ENCODE measurements at places on chromosomes 16 and 17. TPM values are rescaled to one million over a fixed set of nuclear protein-coding genes. Genes with fewer than 3 reads are reported as not detected.
A peak's percentile ranks its signal among the peaks of the same experiment; 100 is the strongest.

DNA sequence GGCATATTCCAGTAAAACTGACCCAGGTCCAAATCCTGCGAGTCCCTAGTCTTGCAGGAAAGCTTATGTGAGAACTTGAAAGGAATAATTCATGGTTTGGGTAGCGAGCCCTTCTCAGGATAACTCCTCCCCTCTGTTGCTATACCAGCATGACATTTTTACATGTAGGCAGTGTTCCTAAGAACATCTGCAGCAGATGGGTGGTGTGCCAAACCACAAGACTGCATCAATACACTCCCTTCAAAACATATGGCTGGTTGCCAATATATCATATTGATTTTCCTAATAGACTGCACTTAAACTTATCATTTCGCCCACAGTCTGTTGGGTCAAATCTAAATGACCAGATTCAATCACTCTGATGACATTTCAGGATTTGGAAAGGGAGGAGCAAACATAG, 19.9 kb downstream of the PSME3IP1 start:
- DNase-seq: no peak
- H3K4me1 ChIP-seq: no peaks in the 10 kb centered on the region
- H3K36me3 ChIP-seq: peaks cover 73% of the 10 kb centered on the region
- H3K4me3 ChIP-seq: no peak overlapping the region
- H3K27ac ChIP-seq: no peak overlapping the region
- H3K27me3 ChIP-seq: no peaks in the 10 kb centered on the region

DNA sequence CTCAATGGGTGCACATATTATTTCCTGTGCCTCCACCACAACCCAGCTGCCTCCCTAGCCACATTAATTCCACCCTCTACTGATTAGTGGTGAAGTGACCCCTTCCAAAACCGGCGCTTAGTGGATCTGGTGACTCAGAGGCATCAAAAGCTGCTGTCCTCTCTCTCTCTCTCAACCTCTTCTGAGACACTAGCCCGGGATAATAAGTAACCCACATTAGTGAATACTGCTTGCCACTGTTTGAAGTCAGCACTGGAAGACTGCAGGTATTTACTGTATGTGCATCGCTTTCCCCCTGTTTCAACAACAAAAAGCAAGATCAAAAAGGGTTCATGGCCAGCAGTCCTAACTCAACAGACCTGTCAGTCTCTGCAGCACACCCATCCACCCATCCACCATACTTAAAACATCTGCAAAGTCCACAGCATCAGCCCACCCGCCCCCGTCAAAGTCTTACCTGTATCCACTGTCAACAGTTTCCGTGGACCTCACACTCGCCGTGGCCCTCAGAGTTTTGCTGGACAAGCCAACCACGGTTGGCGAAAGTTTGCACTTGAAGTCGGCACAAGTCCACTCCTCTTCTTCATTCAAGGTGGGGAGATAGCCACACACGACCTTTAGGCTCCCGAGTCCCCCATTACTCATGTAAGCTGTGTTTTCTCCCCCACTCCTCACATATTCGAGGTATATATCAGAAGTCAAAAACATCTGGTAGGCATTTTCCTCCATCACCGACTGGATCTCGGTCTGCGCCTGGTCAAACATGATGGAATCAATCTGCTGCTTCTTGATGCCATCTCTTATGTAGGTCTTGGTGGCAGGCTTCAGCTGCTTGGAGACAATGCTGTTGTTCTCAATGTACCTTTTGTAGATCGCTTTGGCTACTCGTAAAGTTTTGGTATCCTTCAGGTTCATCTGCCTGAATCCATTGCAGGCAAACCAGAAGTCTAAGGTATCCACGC, 3.8 kb downstream of the AXIN2 start:
- no peak overlapping the region for H3K4me3 ChIP-seq
- peaks cover 47% of the 10 kb centered on the region for H3K27me3 ChIP-seq
- DNase-seq: no peak

- peaks cover 20% of the 10 kb centered on the region for H3K4me1 ChIP-seq
- H3K36me3 ChIP-seq: peaks cover 52% of the 10 kb centered on the region
- peak overlapping the region; percentile 84 for H3K4me3 ChIP-seq
- no peak for DNase-seq
- peak overlapping the region; percentile 85 for H3K27ac ChIP-seq
- no peaks in the 10 kb centered on the region for H3K27me3 ChIP-seq
Measured at GRCh38 chr16:72092832-72093447, 480 bp downstream of the TXNL4B start.

- H3K36me3 ChIP-seq: no peaks in the 10 kb centered on the region
- no peak overlapping the region for H3K4me3 ChIP-seq
- H3K27me3 ChIP-seq: no peaks in the 10 kb centered on the region
- no peak for DNase-seq
- no peak overlapping the region for H3K27ac ChIP-seq
Measured at GRCh38 chr17:40914075-40914855, 23.2 kb downstream of the KRT23 start.

The CACNA1H gene
- 0.07 TPM for total RNA-seq

The BMERB1 gene
- 11.2 TPM for total RNA-seq

- peaks cover 5% of the 10 kb centered on the region for H3K27me3 ChIP-seq
- DNase-seq: no peak
- no peaks in the 10 kb centered on the region for H3K4me1 ChIP-seq
- no peak overlapping the region for H3K27ac ChIP-seq
- H3K36me3 ChIP-seq: no peaks in the 10 kb centered on the region
Measured at GRCh38 chr16:83996481-83997252, 28.6 kb downstream of the NECAB2 start.

GRCh38 chr16:31874366-31875111, 932 bp downstream of the ZNF267 start:
- H3K27ac ChIP-seq: peak overlapping the region; percentile 89
- H3K4me3 ChIP-seq: peak overlapping the region; percentile 98
- no peaks in the 10 kb centered on the region for H3K27me3 ChIP-seq
- peak; percentile 74 for DNase-seq
- peaks cover 62% of the 10 kb centered on the region for H3K4me1 ChIP-seq

GRCh38 chr16:68022728-68023537, at the start of the genes DDX28 and DUS2:
TSS of gene DDX28 (minus strand) at chr16:68023232. CDS start at chr16:68023202, 30 bp downstream.
TSS of gene DUS2 (plus strand) at chr16:68023284. CDS start at chr16:68038024, 14,740 bp downstream.
- DNase-seq: peak; percentile 96
- peak within 1 kb of the TSS; percentile 79 for H3K27ac ChIP-seq
- H3K4me1 ChIP-seq: peaks cover 23% of the 10 kb centered on the region
- H3K27me3 ChIP-seq: no peaks in the 10 kb centered on the region
- H3K4me3 ChIP-seq: peak within 1 kb of the TSS; percentile 98

GRCh38 chr16:72645538-72645937, 402.4 kb downstream of the ZFHX3 start:
- H3K36me3 ChIP-seq: no peaks in the 10 kb centered on the region
- H3K4me3 ChIP-seq: no peak overlapping the region
- no peak overlapping the region for H3K27ac ChIP-seq
- H3K27me3 ChIP-seq: no peaks in the 10 kb centered on the region
- peaks cover 5% of the 10 kb centered on the region for H3K4me1 ChIP-seq

GRCh38 chr16:2822496-2822895, 5.5 kb downstream of the PRSS21 start:
- no peaks in the 10 kb centered on the region for H3K36me3 ChIP-seq
- no peak for DNase-seq
- H3K27ac ChIP-seq: no peak overlapping the region

DNA sequence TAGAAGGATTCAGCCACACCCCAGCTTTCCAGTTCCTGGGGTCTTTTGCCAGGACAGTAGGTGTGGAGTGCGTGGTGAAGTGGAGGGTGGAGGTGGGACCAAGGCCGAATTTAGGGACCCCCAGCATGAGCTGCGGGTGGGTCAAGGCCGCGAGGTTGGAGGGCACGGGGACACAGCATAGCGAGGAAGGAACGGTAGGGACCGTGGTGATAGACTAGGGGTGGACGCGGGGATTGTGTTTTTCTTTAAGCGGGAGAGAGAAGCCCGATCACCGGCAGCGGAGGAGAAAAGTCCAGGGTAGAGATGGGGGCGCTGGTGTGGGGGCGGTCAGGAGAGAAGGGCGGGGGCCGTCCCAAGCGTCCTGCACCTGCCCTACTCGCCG, 261 bp upstream of the B4GALNT2 start:
- peaks cover 11% of the 10 kb centered on the region for H3K4me1 ChIP-seq
- H3K27me3 ChIP-seq: peaks cover 22% of the 10 kb centered on the region
- no peaks in the 10 kb centered on the region for H3K36me3 ChIP-seq
- H3K27ac ChIP-seq: no peak overlapping the region
